ENCODE measurements at places on chromosomes 3 and 15.

- DNase-seq: no peak
These were observed 36.8 kb upstream of the RFTN1 start for GRCh38 chr3:16550305-16550675.

- no peak for DNase-seq
These were observed 228.0 kb downstream of the FMN1 start for GRCh38 chr15:32966512-32966911.

DNA sequence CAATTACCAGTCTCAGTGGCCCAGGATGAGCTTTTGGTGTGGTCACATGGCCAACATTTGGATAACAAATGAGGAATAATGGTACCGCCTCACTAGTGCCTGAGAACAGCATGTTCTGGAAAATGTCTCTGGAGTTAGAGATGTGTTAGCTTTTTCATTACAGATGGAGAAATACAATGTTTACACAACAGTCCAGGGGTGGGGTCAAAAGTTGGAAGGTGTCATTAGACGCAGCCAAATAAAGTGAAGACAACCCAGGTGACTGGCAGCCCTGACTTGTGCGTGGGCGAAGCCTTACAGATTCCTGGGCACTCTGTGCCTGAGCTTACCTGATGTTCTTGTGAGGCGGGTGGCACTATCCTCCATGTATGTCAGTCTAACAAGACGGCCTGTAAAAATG, 12.8 kb downstream of the IL17RB start:
- DNase-seq: no peak

DNA sequence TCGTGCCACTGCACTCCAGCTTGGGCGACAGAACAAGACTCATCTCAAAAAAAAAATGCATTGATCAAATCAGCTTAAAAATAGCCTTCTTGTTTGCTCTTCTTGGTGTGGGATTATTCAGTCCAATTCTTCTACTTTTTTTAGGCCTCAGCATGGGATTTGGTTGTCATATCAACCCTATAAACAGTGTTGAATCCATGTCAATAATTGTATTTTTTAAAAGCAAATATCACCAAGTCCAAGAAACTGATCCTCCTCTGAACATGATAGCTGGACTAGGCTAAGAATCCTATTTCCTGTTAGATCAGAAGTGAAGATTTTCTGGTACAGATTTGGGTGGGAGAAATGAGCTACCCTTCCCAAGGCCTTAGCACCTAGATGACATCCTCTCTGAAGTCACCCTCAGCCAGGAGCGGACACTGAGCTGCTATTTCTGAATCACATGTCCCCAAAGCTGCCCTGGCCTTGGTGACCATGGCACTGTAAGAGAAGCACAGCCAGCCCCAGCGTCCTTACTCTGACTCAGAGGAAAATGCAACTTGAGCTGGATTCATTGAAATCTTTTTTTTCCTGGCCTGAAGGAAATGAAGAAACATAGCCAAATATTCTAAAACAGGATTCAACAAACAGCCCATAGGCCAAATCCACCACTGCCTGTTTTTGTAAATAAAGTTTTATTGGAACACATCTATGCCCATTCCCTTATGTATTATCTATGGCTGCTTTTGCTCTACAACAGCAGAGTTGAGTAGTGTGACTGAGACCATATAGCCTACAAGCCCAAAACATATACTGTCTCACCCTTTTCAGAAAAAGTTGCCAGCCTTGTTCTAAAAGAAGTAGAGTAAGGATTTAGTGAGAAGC, 215.9 kb upstream of the CTDSPL start:
- DNase-seq: no peak

- no peak for DNase-seq
These were observed 63.1 kb downstream of the C3orf70 start for GRCh38 chr3:185089751-185090150.

DNA sequence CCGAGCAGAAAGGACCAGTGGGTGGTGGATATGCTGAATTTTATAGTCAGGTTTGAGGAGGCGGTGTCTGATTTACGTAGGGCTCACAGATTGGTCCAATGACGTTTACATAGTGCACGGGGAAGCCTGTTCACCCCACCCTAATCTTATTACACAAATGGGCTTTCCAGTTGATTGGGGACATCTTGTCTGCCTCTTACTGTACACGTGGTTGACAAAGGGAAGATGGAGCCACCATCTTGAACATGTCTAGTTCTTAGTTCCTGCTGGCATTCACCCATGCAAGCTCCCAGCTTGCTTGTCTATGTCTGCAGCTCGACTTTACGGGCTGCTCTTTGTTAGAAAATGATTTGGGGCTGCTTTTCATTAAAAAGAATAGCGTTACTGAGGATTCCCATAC, 332.0 kb upstream of the SLCO3A1 start:
- DNase-seq: no peak

- DNase-seq: no peak
These were observed 1337.1 kb downstream of the ROBO1 start for GRCh38 chr3:78430741-78431140.

GRCh38 chr3:80898211-80898610, 863.2 kb downstream of the GBE1 start:
- no peak for DNase-seq

DNA sequence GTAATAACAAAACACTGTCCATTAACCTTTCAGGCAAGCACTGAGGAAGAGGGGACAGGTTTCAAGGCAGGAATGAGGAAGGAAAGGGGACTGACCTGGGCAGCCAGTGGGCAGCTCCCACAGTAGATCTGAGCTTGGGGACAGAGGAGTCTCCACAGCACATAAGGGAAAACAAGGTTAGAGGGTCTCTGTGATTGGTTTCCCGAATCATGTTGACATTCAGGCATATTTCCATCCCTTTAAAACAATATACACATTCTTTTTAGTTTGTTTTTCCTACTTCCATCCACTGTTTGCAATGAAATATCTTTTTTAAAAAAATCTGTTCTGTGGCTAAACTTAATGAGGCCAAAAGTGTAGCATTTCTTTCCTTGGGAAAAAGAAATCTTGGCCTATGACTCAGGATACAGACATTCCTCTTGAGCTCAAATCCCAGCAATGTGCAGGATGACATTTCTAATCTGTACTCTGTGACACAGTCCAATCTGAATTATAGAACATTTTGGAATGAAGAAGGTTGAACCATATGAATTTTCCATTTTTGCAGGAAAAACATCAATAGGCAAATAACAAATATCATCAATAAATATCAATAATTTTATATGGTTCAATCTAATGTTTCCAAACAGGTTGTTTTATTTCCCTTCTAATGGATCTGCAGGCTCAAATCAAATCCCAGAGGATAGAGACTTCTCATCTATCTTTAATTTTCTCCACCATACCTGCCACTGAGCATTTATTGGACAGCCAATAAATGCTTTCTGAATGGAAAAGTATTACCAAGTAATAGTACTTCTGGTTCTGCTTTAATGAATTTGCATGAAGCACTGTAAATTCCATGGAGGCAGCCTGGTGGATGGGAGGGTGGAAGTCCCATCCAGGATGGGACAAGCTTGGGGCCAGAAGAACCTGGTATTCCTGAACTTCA, 54.1 kb downstream of the ITGB5 start:
- no peak for DNase-seq

DNA sequence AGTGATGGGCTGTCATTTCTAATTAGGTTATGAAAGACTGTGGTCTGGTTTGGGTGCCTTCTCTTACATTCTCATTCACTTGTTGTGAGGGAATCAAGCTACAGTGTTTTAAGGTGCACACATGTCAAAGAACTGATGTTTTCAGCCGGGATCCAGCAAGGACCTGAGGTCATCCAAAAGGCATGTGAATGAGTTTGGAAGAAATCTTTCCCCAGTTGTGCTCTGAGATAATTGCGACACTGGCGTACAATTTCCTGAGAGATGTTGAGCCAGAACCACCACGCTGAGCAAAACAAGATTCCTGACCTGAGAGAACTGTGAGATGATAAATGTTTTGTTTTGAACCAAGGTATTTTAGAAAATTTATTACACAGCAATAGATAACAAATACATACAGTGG, 295.3 kb upstream of the SLITRK3 start:
- no peak for DNase-seq

- no peak for DNase-seq
These were observed 137.8 kb downstream of the RORA start for GRCh38 chr15:61091289-61091616.

DNA sequence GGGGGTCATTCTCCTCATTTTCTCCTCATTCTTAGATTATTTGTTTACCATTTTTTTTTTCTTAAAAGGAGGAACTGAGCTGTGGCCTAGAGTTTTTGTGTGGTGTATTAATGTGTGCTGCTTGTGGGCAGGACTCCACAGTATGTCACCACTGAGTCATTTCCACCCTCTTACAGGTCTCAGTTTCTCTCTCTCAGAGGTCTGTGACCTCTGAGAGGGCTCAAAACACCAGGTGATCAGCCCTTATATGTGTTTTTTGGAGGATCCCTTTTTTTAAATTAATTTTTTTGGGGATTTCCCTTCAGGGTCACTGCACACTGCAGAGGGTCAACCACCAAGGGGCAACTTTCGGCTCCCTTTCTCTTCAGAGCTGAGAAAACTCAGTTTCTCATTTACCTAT, 166.4 kb downstream of the SUCNR1 start:
- no peak for DNase-seq

DNA sequence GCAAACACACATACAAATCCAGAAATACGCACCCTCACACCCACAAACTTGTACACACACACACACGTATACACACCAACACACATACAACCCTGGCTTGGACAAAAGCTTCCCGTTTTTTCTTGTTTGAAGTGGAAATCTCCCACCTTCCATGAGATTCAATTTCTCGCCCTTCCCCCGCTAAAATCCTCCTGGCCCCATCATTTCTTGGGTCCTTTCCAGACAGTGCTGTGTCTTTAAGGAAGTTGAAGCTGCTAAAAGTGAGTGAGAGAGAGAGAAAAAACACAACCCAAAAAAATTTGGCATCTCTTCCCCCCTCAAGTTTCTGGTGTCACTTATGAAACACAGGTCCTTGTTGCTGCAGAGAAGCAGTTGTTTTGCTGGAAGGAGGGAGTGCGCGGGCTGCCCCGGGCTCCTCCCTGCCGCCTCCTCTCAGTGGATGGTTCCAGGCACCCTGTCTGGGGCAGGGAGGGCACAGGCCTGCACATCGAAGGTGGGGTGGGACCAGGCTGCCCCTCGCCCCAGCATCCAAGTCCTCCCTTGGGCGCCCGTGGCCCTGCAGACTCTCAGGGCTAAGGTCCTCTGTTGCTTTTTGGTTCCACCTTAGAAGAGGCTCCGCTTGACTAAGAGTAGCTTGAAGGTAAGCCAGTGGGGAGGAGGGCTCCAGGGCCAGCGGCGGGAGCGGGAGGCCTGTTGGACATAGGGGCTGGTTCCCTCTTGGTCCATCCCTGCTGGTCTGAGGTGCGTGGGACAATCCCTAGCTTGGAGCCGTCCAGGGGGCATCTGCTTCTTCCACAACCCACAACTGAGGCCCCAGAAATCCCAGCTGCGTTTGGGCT, at the start of gene ISLR:
Gene ISLR (plus strand): TSS at position 331 of the 839 bp plus-strand sequence. CDS start 1,149 bp downstream, outside the sequence.
- no peak for DNase-seq

- no peak for DNase-seq
These were observed 647.6 kb downstream of the ROBO2 start for GRCh38 chr3:77687545-77687944.

DNA sequence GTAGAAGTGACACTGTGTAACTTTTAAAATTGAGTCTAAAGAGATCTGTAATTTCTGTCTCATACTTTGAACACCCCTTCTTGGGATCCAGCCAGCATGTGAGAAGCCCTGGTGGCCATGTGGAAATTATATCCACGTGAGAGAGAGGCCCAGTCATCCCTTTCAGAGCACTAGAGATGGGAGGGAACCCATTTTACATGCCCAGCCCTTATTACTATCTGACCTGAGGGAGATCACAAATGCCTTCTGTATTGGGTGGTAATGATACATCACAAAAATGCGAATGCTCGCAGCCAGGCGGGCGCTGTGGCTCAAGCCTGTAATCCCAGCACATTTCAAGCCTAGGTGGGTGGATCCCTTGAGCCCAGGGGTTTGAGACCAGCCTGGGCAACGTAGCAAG, 27.3 kb upstream of the TRAK1 start:
- DNase-seq: no peak

DNA sequence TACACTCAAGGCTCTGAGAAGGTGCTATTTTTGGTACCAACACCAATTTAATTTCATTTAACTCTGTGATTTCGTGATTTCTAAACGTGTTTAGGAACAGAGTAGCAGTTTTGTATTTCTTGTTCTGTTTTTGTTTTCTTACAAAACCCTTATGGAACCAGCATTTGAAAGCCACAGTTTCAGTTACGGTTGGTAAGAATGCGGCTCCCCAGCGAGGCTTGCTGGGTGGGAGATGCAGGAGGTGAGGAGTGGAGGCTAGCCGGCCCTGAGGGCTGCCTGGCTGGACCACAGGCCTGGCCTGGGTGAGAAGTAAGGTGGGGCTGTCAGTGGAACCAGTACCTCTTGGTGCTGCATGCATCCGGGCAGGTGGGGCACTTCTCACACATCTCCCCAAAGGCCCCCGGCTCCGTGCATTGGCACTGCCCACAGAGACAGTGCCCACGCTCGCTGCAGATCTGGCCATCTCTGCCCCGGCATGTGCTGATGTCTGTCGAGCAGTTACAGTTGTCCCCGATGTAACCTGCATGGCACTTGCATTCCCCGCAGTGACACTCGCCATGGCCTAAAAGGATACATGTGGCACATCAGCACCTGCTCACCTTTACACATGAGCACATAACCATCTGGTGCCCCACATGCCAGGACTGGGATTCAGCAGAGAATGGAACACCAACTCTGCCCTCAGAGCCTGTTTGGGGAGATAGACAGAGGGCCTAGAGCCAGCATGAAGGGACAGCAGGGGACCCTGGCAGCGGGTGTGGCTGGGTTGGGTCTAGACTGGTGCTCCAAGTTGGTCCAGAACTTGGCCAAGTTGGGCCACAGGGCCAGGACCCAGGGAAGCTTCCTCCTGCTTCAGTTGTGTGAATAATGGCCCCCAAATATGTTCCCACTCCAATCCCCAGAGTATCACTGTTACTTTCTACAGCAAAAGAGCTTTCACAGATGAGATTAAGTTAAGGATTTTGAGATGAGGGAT, 43.4 kb downstream of the UMPS start:
- DNase-seq: no peak

GRCh38 chr3:158217992-158218391, 108.1 kb downstream of the RSRC1 start:
- DNase-seq: no peak

- DNase-seq: no peak
These were observed 452.8 kb downstream of the ROBO1 start for GRCh38 chr3:79314962-79315361.
